ENCODE measurements at places on chromosomes 4 and X. TPM values are rescaled to one million over a fixed set of nuclear protein-coding genes. Genes with fewer than 3 reads are reported as not detected.

AR gene
- 1.4 TPM for total RNA-seq

MOB1B gene
- 17.7 TPM for total RNA-seq

GABRB1 gene
- not detected for total RNA-seq

RAB41 gene
- total RNA-seq, result not detected

CTAG1B gene
- total RNA-seq, result not detected

SPANXB1 gene
- not detected for total RNA-seq

HPGD gene
- 85.7 TPM for total RNA-seq

PAGE4 gene
- total RNA-seq, result not detected

PDGFC gene
- total RNA-seq, result 0.62 TPM

IL1RAPL2 gene
- not detected for total RNA-seq

MAGEC3 gene
- total RNA-seq, result not detected

SLC9B1 gene
- 1.7 TPM for total RNA-seq

NDP gene
- not detected for total RNA-seq

XPNPEP2 gene
- 0.99 TPM for total RNA-seq

C4orf36 gene
- total RNA-seq, result not detected

COL4A6 gene
- total RNA-seq, result not detected

SMS gene
- 24.0 TPM for total RNA-seq

DCLK2 gene
- 0.12 TPM for total RNA-seq

ASMT gene
- total RNA-seq, result not detected

VCX gene
- total RNA-seq, result not detected
